Cerebellum (tissue), 4 donors: ENCODE measurements at places on chromosomes 1 and 21. TPM values are rescaled to one million over a fixed set of nuclear protein-coding genes. Genes with fewer than 3 reads are reported as not detected.
A peak's percentile ranks its signal among the peaks of the same experiment; 100 is the strongest.

DNA sequence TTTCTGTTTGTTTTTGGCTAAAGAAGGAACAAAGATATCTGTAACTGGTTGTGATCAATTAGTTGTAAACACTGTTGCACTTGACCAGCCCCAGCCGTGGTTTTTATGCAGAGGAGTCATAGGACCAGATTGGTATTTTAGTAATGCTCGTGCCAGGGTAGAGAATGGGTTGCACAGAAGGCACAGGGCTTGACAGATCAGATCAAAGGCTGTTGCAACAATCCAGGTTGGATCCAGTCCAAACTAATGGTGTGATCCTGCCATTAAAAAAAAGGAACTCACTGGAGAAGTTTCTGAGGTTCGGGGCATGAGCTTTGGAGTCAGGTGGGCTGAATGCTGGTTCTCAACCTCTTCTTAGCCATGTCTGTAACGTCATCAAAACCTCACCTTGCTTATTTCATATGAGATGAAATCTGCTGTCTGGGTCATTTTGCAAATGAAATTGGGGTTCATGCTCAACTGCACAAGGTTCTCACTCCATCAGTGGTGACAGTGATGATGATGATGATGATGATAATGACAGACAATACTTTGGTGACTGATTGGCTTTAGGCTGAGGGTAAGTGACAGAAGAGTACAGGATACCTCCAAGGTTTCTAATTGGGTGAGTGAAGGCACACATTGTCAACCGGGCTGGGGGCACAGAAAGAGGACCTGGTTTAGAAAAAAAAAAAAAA, 43.1 kb downstream of the ZNF281 start:
- DNase-seq: no peak

- no peak for DNase-seq
Measured at GRCh38 chr1:50917138-50918137, 42.6 kb downstream of the FAF1 start.

GRCh38 chr1:157691285-157691920, 9.2 kb downstream of the FCRL3 start:
- DNase-seq: peak; percentile 68

GRCh38 chr21:27841084-27841672, 874.3 kb upstream of the ADAMTS5 start:
- DNase-seq: no peak

DNA sequence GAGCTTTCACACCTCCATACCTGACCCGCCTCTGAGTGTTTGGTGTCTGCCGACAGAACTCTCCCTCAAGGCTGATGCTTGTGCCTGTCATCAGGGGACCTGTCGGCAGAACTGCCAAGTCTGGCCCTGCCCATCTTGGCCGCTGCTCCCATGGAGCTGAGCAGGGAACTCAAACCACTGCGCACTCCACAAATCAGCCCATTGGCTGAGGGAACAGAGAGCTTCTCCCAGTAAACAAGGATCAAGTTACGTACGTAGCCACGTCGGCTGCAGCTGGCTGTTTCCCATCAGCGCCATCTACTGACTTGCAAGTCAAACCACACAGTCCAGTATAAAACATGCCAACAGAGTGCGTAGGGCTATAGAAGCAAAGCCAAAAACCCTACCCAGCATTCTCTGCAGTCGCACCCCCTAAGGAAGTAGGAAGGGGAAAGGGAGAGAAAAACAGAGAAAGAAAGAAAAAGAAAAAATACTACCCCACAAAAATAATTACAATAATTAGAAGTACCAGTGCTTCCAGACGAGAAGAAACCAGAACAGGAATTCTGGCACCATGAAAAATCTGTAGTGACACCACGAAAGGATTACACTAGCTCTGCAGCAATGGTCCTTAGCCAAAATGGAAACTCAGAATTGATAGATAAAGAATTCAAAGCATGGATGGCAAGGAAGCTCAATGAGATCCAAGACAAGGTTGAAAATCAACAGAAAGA, 13.1 kb downstream of the KRTAP13-1 start:
- DNase-seq: no peak

- DNase-seq: no peak
Measured at GRCh38 chr1:182433580-182433979, 16.4 kb upstream of the RGSL1 start.

GREM2 gene
- total RNA-seq: 2.9 TPM
